Right renal cortex interstitium (tissue), 3 donors: ENCODE measurements at places on chromosomes 6 and 20. TPM values are rescaled to one million over a fixed set of nuclear protein-coding genes. Genes with fewer than 3 reads are reported as not detected.

GRCh38 chr6:145015739-145016558, 719.4 kb downstream of the EPM2A start:
- DNase-seq, result no peak

GRCh38 chr6:18997375-18997826, 610.3 kb downstream of the RNF144B start:
- DNase-seq, result no peak

DNA sequence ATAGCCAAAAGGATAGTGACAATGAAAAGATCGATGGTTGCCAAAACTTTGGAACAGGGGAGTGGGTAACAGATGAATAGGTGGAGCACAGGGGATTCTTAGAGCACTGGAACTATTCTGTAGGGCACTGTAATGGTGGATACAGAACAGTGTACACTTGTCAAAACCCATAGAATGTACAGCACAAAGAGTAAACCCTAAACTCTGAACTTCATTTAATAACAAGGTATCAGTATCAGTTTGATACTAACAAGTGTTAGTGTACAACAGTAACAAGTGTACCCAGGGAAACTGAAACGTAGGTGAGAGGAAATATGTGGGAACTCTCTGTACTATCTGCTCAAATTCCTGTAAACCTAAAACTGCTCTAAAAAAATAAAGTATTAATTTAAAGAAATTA, 179.2 kb downstream of the HACE1 start:
- no peak for DNase-seq

GRCh38 chr20:44581515-44581914, 864 bp upstream of the PKIG start:
- DNase-seq, result no peak

GRCh38 chr6:39017547-39017880, 31.1 kb upstream of the GLP1R start:
- DNase-seq, result no peak

DNA sequence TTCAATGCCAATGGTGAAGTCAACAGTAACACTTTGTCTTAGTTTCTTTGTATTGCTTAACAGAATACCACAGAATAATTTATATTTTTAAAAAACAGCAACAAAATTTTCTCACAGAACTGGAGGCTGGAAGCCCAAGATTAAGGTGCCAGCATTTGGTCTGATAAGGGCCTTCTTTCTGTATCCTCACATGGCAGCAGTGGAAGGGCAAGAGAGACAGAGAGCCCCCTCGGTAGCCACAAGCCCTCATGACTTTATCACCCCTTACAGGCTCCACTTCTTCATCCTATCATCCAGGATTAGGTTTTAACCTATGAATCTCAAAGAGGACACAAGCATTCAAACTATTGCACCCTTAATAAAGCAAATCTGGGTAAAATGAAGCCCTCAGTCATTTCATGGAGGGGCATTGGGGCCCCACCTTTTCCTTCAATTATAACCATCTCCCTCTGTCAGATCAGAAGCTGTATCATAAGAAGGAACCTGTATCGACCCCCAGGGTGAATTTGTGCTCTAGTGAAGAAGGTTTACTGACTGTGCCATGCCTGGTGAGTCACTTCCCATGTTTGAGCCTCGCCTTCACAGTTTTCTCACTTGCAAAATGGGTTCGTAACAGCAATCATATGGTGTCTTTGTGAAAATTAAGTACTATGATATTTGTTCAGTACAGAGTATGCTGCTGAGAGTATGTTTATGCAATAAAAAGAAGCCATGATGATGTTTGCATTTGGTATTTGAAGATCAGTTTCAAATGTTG, 178.2 kb downstream of the LRFN2 start:
- no peak for DNase-seq

DNA sequence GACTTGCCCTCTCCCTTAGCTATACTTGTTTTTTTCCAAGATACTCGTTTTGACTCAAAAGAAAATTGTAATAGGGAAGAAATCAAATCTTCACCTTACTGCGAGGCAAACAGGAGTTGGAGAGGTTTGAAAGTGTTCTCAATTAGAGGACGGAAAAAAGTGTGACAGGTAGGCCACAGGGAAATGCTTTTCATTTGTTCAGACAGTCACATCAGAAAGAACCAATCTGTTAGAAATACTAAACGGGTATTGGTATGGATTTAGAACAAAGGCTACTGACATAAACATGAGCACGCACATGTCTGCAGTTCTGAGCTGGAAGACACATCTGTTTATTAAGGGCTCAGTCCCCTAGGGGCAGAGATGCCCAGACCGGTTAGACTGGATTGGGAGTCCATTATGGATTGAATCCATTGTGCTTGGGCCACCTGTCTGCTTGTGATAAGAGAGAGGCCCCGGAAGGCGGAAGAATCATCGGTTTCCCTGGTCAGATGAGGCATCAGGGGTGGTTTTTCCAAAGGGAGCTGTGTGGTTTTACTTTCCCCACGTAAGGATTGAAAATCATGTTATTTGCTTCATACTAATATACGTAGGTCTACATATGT, 220.9 kb upstream of the MYLIP start:
- DNase-seq, result no peak

NRSN1 gene
- polyA plus RNA-seq, result 0.15 TPM

TAGAP gene
- polyA plus RNA-seq, result 0.98 TPM

CCN6 gene
- polyA plus RNA-seq, result 1.9 TPM
